ENCODE measurements at places on chromosomes 2 and 18.

DNA sequence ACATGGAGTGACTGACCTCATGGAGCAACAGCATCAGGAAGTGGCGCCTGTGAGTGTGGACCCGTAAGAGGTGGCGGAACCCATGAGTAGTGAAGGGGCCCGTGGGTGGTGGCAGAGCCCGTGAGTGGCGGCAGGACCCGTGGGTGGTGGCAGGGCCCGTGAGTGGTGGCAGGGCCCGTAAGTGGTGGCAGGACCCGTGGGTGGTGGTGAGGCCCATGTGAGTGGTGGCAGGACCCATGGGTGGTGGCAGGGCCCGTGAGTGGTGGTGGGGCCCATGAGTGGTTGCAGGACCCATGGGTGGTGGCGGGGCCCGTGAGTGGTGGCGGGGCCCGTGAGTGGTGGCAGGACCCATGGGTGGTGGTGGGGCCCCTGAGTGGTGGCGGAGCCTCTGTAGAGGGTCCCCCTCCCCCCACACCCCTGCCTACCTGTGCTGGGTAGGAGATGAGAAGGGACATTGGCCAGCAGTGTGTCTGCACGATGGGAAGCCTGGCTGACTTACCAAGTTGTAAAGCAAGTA, 407.7 kb upstream of the SALL3 start:
- DNase-seq: no peak

DNA sequence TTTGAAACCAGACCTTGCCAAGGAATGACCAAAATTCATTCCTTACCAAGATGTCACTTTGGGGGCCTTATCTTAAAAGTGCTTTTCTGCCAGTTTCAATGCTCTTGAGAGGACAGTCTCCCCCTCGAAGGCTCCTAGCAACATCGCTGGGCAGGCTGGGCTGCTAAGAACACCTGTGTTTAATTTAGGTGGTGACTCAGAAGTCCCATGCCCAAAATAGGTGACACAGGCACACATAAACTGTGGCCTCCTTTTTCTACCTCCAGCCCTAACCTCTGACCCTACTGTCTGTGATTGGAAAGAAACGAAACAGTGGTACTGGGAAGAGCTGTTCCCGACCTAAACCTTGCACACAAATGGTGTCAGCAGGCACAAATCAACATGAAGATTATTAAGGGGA, 28.7 kb upstream of the ROCK2 start:
- no peak for DNase-seq

DNA sequence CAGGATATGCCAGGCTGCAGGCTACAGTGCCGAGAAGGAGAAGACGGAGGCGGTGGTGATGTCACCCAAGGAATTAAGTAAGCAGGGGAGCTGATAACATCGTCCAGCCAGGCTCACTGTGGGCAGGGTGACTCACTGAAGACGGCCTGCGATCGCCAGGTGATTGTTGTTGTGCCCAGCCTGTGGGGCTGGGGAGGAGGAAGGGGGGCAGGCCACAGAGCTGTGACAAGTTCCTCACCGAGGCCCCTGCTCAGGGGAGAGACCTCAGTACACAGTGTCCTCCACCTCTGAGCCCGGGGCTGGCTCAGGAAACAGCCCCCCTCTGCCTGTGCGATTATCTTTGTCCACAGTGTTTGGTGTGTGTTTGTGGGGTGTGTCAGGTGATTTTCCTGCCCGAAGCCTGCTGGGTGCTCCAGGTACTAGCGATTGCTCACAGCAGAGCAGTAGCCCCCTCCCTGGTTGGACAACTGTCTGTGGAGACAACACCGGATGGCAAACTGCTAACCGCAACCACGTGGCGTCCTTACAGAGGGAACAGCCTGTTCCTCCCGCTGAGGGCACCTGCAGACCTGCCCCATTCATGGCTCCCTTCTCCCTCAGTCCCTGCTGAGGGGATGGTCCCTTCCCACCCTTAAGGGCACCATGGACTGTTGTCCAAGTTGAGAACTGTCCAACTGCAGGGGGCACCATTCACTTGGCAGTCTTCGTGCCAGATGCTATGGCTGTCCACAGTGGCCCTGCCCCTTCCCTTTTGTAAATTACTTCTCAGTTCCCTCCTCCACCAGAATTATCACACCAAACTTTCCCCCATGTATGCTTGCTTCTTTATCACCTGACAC, 95.1 kb downstream of the ZFP36L2 start:
- DNase-seq: peak; percentile 53

DNA sequence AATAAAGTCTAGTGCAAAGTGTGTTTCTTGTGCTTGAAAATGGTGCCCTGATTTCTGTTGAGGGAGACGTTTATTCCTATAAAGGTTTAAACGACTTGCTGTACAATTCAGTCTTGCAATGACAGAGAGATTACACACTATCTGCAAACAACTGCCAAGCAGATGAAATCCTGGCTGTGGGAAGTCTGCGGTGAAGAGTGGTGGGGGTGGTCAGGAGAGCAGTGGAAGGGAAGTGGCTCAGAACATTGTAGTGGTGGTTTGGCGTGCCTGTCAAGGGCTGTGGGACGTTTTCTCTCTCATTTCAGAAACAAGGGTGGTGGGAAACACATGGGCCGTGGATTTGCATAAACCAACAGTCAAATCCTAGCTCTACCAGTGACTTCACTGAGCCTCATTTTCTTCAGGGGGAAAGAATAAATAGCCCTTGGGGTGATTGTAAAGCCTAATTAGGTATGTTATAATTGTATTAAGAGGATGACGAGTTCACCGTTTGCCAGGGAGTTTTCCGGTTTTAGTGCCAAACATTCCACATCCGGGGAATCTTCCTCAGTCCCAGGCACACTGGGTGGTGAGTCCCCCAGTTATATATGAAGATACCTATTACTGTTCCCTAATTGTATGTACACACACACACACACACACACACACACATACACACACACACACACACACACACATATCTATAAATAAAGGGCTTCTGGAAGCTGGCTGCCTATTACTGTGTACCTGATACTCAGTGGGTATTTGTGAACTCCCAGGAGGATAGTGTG, 115.0 kb downstream of the SPTBN1 start:
- peak; percentile 54 for DNase-seq

- no peak for DNase-seq
Observed at GRCh38 chr2:225008179-225008856, 34.0 kb downstream of the DOCK10 start.

- no peak for DNase-seq
Observed at GRCh38 chr2:26465266-26465925, 12.5 kb downstream of the OTOF start.

DNA sequence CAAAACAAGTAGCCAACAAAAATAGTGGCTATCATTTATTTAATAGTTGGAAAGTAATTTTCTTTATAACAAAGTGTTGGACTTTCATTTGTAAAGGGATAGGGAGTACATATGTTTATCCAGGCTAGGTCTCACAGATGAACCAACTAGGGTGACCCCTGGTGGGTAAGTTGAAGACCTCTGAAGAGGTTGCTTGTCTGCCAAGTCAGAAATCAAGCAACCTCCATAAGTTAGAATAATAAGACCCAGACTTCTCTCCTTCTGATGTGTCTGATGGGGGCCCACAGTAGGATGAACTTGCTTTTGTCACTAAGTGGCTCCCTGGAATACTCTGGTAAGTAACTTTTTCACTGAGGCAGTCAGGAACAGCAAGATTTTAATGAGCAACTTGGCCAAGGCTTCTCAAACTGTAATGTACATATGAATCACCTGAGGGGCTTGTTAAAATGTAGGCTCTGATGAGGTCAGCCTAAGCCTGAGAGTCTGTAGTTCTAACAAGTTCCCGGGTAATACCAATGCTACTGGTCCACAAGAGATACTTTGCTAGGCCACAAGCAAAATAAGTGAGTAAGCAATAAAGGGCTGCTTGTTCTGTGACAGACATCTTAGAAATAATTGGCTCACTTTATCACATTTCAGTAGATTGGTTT, 319.6 kb downstream of the PIK3C3 start:
- peak; percentile 77 for DNase-seq

DNA sequence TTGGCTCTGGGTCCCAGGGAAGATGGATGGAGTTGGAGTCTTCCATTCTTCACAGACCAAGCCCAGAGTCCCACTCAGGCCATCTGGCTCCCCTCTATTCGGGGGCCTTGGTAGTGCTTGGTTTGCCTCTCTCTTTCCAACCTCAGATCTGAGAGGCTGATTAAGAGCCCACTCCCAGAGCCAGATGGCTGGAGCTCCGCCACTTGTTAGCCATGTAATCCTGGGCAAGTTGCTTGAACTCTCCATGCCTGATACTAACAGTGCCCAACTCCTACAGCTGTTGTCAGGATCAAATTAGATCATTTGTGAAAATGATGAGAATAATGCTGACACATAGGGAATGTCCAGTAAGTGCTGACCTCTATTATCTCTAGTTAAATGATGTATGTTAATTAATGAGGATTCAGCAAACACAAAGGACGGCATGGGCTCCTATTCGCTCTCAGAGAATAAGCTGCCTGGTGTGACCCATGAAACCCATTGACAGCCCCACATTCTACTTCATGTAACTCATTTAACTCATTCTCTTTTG, 46.6 kb upstream of the SLC14A1 start:
- peak; percentile 87 for DNase-seq

DNA sequence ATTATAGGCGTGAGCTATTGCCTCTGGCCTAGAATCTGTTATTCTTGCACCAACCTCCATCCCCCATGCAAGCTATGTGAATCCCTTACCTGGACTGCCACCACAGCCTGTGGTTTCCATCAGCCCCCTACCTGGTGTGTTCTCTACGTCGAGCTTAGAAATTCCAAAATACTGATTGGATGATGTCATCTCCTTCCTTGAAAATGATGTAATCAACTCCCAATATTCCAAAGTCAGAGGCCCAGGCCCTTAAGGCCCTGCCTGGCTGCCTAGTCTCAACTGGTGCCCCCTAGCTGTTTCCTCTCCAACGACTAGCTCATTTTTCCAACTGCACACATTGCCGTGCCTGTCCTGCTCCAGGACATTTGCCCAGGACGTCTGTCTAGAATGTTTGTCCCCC, 41.3 kb upstream of the GBX2 start:
- DNase-seq: no peak

GRCh38 chr2:18455236-18455862, 105.1 kb downstream of the RDH14 start:
- peak; percentile 36 for DNase-seq

DNA sequence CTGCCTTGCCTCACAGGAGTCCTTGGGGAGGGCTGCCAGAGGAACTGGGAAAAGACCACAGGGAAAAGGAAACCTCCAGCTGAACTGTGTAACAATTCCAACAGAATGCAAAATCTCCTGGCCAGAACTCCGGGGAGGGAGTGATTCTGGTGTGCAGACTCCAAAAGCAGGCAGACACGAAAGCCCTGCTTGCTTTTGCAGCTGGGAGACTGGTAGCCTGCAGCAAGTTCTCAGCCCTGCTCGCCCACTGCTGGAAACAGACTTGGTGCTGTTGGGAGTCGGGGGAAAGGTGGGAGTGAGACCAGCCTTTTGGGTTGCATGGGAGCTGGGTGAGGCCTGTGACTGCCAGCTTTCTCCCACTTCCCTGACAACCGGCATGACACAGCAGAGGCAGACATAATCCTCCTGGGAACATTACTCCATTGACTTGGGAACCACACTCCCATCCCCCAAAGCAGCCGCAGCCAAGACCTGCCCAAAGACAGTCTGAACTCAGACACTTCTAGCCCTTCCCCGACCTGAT, 26.0 kb upstream of the NMI start:
- DNase-seq: peak; percentile 60

DNA sequence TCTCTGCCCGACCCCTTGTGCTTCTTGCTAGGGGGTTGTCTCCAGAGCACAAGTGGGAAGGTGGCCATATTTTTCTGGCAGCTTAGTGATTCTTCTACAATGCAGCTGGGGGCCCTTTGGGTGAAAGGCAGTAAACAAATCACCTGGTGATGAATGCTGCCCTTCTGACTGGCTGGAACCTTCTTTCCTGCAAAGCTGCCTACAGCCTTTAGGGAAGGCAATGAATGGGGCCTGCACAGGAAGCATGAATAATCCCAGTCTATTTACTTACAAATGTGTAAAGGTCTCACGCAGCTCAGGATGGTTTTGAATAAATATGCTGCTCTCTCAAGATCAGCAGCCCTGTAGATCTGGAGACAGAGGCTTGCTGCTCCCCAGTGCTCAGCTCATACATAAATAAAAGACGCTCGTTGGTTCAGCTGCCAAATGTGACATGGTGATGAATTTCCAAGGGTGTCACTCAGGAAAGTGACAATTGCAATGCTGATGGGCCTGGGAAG, 289.2 kb downstream of the TDRD15 start:
- no peak for DNase-seq

DNA sequence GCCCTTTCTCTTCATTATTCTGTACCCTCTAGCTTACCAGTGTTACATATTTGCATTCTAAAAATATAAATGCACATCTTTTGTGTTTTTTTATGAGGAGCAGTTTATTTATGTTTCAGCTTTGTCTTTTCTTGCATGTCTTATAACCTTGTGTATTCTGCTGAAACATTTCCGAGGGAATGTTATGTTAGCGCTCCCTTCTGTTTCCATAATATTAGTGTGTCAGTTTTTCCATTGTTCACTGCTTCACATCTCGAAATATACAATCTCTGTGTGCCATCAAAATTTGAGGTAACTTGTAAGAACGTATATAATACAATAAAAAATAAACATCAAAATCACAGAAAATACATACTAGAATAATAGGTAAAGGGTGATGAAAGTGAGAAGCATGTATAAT, 153.3 kb downstream of the PKP4 start:
- DNase-seq: no peak

GRCh38 chr2:235900631-235901030, 267.6 kb downstream of the GBX2 start:
- DNase-seq: no peak

GRCh38 chr18:58866773-58867150, 2.1 kb downstream of the ZNF532 start:
- DNase-seq: peak; percentile 8

- DNase-seq: no peak
Observed at GRCh38 chr2:241009601-241010530, 11.4 kb downstream of the SNED1 start.

DNA sequence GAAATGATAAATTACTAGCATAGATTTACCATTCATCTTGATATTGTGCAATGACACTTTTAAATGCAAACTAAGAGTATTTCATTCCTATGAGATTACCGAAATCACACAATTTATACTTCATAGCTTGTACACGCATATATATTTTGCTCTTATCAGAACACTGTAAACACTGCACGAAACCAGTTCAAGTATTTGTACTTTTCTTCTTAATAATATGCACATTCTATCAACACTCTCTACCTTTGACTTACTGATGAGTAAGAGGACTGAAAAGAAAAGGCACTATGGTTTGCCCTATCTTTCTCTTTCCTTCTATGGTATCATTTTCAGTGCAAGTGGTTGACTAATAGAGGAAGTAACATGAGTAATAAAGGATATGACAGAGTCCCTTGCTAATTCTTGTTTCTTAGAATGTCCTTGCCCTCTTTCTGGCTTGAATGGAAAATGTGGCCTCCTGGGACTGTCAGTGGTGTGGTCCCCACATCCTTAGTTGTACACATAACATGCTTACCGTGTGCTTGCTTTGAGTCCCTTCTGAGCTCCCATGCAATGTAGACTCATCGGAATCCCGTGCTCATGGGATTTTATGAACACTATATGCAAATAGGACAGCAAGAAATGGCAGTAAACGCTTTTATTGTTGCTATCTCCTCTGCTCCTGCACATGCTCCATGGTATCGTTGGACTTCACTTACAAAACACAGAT, 363.5 kb upstream of the TNP1 start:
- no peak for DNase-seq

- no peak for DNase-seq
Observed at GRCh38 chr2:101064868-101065549, 62.9 kb downstream of the RPL31 start.

All from NCI-H82 (cell line).